ENCODE measurements at places on chromosomes 12 and 14.

GRCh38 chr12:96313606-96314005, 86.6 kb downstream of the CDK17 start:
- no peak for DNase-seq

- DNase-seq: no peak
Observed at GRCh38 chr12:91335699-91336098, 153.1 kb upstream of the DCN start.

- peak; percentile 79 for DNase-seq
Observed at GRCh38 chr12:113416091-113416754, 6.0 kb upstream of the SDSL start.

DNA sequence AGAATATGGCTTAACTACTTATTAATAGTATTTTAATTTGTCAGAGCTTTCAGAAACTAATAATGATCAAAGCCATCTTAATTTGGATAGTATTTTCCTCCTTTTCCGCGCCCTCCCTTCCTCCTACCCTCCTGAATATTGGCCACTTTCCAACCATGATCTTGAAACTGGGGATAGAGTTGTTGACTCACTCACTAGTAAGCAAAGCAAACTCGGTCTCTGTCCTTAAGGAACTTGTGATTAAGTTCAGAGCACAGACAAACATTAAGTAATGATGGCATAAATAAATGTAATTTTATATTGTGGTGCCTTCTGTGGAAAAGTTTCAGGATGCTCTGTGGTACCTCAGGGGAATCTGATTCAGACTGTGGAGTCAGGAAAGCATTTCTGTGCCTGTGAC, 75.7 kb downstream of the LRRK2 start:
- peak; percentile 37 for DNase-seq

DNA sequence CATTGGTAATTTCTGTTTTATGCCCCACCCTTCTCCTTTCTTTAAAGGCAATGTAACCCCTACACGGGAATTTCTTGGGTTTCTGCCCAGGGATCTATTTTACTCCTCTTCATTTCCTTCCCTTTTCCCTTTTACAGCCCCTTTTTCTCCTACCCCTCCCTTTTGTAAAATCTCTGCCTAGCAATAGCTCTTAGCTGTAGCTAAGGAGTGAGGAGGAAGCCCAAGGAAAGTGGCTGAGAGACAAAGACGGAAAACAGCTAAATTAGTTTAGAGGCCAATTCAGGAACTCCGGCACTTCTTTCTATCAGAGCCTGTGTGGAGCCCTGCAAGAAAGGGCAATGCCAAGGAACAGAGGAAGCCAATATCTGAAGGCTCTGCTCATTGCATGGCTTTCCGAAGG, 40.3 kb downstream of the SOCS2 start:
- peak; percentile 42 for DNase-seq

DNA sequence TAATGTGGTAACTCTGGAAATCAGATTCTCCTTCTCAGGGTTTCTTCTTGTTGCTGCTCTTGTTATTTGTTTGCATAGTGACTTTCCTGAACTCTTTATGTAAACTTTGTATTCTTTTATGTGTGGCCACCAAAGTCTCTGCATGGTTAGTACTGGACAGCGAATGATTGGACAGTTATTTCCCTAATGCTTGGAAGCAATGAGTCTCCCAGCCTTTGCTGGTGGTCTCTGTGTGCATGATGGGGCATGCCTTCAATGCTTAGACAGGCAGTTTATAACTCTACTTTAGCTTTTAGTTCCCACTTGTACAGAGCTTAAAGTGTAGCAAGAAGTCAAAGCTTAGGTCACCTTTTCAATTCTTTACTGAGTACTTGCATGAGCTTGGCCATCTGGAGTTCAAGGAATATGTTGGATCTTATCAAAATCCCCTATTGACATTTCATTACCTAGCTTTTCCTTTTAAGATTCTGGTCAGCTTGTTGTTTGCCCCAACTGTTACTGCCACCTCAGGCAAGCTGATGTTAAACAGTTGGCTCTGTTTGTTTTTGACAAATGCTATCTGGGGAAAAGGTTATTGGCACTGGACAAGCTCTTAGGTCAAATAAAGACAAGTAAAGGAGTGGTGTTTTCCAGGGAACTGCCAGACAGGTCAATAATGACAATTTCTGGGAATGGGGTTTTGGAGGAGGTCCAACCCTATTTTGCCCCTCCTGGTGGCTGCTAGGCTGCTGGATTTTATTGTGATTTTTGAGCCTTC, 12.3 kb downstream of the CCDC91 start:
- no peak for DNase-seq

GRCh38 chr12:3863756-3864155, 9.4 kb downstream of the PARP11 start:
- DNase-seq: no peak

DNA sequence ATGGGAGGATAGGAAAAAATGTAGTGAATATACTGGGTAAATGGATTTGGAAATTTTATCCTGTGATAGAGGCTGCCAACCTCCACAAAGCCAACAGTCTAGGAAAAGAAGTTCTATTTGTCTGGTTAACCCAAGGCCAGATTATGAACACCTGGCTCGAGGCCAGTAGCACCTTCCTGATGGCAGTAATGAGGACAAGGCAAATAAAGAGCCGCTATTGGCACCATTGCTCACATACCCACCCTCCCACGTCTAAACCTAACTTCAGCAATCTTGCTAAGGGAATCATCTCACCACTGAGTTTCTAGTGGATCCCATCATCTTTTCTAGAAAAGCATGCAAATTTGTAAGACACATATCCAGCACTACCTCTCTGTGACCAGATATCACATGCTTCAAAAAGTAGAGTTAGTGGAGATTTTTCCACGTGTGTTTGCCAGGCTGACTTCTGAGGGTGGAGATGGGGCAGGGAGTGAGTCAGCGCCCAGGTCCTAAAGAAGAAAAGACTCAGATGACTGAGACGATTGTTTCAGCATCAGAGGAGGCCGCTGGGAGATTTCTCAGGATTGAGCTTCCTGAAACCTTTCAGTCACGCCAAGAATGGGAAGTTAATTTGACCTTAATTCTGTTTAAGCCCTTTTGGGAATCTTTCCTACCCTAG, 362.9 kb downstream of the EMP1 start:
- DNase-seq: no peak

- peak; percentile 79 for DNase-seq
Observed at GRCh38 chr12:92987846-92988621, 58.9 kb upstream of the EEA1 start.

GRCh38 chr14:49114161-49114893, 471.9 kb downstream of the RPS29 start:
- no peak for DNase-seq

- peak; percentile 79 for DNase-seq
Observed at GRCh38 chr14:90969531-90970166, 90.8 kb downstream of the RPS6KA5 start.

DNA sequence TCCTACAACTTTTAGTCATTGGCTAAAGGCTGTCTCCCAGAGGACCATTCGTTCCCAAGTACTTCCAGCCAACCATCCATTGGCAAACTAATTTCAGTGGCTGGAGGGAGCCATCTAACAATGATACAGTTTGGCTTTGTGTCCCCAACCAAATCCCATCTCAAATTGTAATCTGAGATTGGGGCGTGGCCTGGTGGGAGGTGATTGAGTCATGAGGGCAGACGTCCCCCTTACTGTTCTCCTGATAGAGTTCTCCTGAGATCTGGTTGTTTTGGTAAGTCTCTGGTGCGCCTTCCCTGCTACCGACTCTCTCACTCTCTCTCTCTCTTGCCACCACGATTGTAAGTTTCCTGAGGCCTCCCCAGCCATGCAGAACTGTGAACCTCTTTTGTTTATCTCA, 99.7 kb upstream of the FUT8 start:
- peak; percentile 7 for DNase-seq

DNA sequence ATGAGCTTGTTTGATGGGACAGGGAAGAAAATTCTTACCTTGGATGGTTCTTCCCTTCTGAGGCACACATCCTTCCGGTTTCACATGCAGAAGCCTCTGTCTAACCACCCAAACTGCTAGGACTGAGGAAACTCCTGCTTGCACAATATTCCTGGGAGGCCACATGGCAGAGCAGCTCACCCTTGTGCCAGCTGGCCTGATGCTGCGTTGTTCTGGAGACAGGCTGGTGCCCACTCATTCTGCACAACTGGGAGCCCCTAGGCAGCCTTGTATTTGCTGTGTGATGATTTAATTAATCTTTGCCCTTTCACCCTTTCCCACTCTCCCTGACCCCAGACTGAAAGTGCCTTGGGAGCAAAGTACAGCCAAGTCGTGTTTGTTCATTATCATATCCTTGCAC, 130.8 kb downstream of the RTN1 start:
- peak; percentile 65 for DNase-seq

- DNase-seq: peak; percentile 46
Observed at GRCh38 chr14:61730756-61731373, 31.4 kb upstream of the SNAPC1 start.

- DNase-seq: no peak
Observed at GRCh38 chr12:64019101-64019500, 174.6 kb downstream of the SRGAP1 start.

GRCh38 chr14:70881549-70882177, 25.6 kb upstream of the PCNX1 start:
- peak; percentile 92 for DNase-seq

DNA sequence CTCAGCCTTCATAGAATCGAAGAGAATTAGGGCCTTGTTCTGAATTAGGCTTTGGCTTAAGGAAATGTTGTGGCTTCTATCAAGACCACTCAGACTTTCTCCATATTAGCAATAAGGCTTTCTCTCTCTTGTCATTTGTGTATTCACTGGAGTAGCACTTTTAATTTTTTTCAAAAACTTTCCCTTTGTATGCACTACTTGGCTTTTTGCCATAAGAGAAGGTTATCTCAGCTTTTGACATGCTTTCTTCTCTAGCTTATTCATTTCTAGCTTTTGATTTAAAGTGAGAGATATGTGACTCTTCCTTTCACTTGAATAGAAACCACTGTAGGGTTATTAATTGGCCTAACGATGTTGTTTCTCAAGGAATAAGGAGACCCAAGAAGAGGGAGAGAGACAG, 244.2 kb downstream of the GPHN start:
- no peak for DNase-seq

DNA sequence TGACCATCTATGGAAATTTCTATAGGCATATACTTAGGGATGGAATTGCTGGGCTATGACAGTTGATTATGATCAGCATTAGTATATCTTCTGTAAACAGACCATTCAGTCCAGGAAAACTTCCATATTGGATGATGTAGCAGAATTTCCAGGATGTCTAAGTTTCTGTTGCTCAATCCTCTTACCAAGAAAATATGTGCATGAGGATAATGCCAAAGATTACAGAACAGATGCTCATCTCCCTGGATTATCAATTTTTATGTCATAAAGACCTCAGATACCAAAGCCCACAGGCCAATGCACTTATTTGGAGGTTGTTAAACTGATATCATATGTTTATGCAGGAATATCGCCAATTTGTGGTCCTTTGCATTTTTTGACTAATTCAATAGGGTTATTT, 354.4 kb upstream of the FLRT2 start:
- no peak for DNase-seq

DNA sequence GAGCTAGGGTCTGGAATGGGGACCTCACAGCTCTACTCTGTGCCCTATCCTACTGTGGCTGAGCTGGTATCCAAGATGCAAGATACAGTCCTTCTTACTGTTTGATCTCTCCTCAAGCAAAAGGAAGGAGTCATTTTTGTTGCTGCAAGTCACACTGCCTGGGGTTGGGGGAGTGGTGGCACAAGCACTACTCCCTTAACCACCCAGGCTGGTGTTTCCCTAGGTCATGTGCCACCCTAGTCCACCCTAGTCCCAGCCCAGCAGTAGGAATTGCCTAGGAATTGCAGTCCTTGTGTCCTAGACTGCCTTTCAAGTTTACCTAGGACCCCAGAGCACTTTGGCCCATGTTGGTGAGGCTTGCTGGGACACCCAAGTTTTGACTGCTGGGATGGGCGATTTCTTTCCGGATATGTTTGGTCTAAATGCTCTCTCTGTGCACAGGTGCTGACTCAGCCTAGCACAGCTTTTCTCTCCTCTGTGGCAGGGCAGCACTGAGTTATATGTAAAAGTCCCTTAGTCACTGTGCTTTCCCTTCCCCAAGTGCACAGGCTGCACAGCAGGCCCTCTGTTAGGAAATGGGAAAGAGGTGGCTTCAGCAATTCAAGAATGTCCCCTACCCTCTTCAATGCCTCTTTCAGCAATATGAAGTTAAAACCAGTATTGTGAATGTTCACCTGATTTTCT, 54.9 kb downstream of the SLC6A15 start:
- no peak for DNase-seq

- DNase-seq: peak; percentile 27
Observed at GRCh38 chr14:80213602-80214001, 2.3 kb upstream of the DIO2 start.

- DNase-seq: no peak
Observed at GRCh38 chr12:108750526-108750925, 19.2 kb upstream of the CORO1C start.

DNA sequence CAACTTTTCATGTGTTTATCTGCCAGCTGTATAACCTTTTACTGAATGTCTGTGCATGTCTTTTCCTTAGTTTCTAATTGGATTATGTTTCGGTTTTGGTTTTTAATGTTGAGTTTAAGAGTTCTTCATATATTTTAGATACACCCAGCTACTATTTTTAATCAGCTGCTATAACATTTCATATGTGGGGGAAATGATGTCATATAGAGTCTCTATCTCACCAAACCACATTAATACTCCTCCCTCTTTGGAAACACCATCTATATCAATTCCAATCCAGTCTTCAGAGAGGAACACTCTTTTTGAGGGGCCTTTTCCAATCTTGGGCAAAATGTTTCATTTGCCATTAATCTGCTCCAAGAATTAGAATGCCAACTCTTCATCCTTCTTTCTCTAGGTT, 28.5 kb upstream of the GCH1 start:
- DNase-seq: no peak

DNA sequence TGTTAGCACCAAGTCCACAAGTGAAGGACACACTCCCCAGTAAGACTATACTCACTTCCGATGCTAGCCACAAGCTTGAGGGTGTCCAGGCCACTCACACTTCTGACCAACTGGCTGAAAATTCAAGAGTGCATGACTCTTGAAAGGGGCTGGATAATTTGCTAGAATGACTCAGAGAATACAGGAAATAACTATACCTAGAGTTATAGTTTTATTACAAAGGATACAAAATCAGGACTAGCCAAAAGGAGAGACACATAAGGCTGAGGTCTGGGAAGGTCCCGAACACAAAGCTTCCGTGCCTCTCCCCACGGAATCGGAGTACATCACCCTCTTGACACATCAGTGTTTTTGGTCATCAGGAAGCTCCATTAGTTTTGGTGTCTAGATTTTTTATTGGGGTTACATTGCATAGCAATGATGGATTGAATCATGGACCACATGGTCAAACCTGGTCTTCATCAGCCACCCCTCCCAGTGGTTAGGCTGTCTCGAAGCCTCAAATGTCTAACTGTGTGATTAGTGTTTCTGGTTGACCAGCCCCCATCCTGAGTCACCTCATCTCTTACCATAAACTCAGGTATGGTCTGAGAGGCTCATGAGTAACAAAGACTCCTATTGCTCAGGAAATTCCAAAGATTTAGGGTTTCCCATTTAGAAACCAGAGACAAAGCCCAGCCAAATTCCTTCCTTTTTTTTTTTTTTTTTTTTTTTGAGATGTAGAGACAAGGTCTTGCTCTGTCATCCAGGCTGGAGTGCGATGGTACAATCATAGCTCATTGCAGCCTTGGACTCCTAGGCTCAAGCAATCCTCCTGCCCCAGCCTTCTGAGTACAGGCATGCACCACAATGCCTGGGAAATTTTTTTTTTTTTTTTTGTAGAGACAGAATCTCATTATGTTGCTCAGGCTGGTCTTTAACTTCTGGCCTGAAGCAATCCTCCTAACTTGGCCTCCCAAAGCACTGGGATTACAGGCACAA, 472.0 kb upstream of the TBX3 start:
- no peak for DNase-seq
